CD4-positive, alpha-beta T cell treated with Interleukin-6 at 100 ng/mL for 8 hours (primary cell): ENCODE measurements at places on chromosomes 5 and 9.

- no peak for DNase-seq
These were observed 73.2 kb downstream of the TRIO start for GRCh38 chr5:14216372-14216771.

DNA sequence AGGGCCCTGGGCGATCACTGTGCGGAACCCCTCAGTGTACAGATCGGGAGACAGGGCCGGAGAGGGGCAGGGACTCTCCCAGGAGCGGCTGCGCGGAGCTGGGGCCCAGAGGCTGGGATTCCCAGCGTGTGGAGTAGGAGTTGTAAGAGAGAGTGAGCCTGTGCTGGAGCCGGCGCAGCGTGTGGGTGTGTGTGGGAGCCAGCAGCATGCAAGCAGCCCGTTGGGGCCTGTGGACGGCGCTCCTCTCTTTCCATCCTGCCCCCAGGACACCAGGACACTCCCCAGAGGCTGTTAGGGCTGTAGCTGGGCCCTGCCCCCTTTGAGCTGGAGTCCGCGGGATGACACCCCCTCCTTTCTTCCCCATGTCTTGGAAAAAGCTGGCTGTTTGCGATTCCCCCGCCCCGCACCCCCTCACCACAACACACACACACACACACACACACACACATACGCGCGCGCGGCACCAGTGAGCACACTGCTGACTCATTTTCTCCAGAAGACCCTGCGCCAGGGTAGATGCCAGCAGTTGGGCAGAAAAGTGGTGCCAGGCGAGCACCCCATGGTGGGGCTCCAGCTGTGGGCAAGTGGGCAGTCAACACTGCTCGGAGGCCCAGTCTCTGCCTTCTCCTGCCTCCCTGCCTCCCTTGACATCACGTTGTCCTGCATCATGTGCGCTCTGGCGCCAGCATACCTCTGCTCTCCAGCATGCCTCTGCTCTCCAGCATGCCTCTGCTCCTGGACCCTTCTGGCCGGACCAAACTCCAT lies 1.5 kb downstream of the COL27A1 start:
- DNase-seq = no peak

DNA sequence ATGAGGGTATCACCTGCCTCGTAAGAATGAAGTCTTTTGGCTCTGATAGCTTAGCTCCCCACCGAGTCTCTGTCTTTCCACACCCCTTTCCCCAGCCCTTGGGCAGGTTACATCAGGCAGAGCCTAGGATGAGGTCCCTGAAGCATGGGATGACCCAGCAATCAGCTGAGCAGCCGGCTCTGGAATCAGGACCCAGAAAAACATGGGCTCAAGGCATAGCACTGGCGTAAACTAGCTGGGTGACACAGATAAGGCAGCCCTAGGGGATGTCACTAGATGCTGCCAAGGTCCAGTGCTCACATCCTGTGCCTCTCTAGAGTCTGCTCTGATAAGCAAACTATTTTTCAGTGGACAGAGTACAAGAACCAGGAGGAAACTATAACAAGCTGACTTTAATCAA lies 26.6 kb downstream of the IDNK start:
- no peak for DNase-seq

DNA sequence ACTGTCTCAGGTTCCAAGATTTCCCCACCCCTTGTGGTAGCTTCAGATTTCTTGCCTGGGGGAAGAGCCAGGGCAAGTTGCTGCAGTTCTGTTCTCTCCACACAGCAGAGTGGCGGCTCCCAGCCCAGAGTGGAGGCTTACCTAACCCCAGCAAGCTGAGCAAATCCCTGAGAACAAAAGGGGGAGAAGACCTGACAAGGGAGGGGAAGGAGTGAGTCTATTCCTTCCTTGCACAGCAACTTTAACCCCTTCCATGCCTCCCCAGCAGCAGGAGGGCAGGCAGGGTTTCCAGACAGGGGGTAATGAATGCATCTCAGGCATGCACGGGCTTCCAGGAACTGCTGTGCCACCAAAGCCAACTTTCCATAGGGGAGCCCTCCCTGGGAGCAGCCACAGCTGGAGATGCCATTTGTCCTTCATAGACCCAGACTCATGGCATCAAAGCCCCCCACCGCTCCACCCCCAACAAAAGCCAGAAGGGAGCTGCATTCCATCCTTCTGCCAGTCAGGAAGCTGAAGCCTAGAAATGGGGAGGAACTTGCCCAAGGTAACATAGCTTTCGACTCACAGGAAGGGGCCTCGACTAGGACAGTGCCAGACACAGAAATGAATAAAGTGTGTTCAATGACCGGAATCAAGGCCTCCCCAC lies 28.8 kb upstream of the FAT2 start:
- DNase-seq = no peak

- no peak for DNase-seq
These were observed 6.2 kb downstream of the ADAMTSL2 start for GRCh38 chr9:133540698-133541025.

DNA sequence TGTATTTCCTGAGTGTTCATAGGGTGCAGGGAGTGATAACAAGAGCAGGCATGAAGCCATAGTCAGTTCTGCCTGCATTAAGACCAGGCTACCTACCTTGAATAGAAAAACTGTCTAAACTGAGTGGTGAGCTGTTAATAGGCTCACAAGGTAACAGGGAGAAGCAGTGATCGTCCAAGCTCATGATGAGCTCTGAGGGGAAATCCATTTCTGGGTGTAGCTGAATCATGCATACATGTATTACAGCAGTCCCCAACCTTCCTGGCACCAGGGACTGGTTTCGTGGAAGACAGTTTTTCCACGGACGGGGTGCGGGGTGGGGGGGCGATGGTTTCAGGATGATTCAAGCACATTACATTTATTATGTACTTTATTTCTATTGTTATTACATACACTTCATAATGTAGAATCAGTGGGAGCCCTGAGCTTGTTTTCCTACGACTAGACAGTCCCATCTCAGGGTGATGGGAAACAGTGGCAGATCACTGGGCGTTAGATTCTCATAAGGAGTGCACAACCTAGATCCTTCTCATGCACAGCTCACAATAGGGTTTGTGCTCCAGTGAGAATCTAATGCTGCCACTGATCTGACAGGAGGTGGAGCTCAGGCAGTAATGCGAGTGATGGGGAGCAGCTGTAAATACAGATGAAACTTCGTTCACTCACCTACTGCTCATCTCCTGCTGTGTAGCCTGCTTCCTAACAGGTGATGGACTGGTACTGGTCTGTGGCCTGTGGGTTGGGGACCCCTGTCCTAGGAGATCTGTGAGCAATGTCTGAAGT lies 100.0 kb upstream of the IL6ST start:
- DNase-seq = no peak

DNA sequence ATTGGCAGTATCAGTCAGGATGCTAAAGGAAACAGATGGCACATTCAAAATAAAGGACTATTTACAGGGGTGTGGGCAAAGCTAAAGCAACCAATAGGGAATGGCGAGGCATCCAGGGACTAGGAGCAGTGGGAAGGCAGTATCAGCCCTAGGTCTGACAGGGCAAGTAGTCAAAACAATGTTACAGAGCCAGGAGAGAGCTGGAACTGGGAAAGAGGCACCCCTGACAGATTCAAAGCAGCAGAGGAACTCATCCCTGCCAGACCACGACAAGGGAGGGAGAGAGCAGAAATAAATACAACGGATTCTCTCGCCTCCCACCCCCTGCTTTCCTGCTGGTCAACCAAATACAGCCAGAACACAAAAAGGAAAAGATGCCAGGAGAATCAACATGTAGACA lies 371.5 kb downstream of the NR2F1-AS1 start:
- no peak for DNase-seq

GRCh38 chr9:3189113-3189861 lies 336.5 kb downstream of the RFX3 start:
- DNase-seq = no peak

- DNase-seq = no peak
These were observed 241.6 kb downstream of the FBXL7 start for GRCh38 chr5:15741591-15741990.

DNA sequence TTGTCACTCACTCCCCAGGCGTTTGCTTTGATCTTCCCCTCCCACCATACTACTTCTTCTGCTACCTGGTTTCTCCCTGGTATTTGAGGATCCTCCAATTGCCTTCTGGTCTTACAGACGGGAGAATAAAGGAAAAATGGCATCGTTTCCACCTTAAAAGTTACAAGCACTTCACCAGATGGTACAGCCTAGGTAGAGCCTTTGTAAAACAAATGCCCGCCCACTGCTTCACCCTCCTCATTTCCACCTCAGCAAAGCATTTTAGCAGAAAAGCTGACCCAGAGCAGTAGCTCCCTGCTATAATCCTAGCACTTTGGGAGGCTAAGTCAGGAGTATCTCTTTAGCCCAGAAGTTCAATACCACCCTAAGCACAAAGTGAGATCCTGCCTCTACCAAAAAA lies 5.1 kb upstream of the ANXA2R start:
- DNase-seq = no peak
